ENCODE measurements at places on chromosomes 7 and 10.

- DNase-seq = no peak
These were observed 136.2 kb upstream of the INSYN2A start for GRCh38 chr10:127332631-127333030.

DNA sequence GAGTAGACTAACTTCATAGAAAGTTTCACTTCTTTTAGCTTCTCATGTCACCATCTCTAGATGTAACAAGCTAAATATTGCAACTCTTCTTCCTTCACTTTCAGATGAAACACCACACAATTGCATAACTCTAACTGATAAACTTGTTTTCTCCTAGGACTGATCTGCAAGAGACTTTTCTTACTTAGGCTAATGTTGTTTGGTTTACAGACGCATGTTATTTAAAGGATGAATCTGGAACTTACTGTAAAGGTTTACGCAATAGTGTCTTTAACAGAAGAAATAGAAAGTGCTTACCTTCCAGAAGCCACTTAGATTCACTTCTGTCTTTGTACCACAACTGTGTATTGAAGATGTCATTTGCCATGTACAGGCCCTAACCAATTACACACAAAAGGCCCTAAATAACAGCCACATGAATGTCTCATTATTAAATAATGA, 22.1 kb upstream of the ZC3HAV1 start:
- DNase-seq = no peak

DNA sequence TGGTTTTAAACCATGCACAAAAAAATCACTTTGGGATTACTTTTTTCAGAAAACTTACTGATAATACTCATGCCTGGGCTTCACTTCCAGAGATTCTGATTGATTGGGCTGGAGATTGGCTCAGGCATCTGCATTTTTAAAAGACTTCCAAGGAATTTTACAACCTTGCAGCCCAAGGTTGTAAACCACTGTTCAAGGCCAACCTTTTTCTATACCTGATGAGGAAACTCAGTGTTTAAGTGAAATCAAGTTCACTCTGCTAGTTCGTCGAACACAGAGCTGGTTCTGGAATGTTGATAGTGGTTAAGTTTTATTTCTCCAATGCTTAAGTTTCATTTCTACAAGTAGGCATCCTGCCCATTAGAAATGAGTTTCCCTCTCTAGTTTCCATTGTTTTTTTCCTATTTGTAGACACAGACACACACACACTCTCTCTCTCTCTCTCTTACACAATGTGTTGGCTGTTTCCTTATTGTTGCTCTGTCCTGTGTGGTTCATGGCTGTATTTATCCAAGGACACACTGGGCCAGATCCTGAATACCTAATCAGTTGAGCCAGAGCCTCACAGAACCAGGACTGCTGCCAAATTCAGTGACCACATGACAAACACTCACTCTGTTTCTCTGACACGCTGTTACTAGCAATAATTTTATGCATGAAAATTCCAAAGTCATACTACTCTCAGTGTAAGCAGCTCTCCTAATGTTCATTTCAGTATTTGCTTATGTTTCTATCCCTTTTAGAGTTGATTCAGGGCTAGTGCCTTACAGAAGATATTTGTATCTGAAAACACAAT, 3.7 kb upstream of the IFIT1B start:
- DNase-seq = peak; percentile 39

DNA sequence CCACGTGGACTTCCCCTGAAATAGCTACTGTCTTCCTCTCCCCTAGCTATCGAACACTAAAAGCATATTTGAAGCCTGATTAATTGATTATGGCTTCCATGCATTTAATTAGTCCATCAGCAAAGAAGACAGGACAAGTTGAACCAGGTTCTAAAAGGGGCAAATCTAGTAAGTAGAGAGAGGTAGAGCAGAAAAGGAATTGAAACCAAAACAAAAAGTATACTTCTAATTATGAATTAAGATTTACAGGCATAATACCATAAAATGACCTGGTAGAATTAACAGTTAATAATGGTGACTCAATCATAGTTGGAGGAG, 393 bp upstream of the DNAJC1 start:
- DNase-seq = no peak

DNA sequence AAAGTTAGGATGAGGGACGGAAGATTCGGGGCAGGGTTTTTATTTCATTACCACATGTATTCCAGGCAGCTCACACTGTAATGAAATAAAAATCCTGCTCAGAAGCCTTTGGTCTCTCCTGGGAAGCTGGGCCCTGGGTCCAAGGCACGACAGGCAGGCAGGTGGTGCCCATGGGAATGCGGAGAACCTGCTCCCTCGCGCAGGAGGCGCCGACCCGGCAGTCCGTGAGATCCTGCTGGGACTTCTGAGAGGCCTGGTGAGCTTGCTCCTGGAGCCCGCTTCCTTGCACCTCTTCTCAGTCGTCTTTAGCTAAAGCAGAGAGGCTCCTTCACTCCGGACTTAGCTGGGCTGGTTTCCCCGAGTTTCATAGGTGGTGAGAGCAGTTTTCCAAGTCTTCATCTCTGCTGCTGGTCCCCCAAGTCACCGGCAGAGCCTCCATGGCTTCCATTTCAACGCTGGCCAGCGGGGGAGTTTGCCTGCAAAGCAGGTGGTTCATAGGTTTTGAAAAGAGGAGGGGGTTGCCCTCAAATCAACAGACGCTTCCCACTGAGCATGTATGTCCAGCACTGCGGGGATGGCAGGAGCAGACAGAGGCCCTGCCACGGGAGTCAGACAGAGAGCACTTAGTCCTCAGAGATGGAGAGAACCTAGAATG, 24.5 kb downstream of the IL15RA start:
- no peak for DNase-seq

- no peak for DNase-seq
These were observed 175.2 kb downstream of the NSUN6 start for GRCh38 chr10:18476076-18476647.

- DNase-seq = no peak
These were observed 30.4 kb downstream of the RUNDC3B start for GRCh38 chr7:87658553-87658952.

DNA sequence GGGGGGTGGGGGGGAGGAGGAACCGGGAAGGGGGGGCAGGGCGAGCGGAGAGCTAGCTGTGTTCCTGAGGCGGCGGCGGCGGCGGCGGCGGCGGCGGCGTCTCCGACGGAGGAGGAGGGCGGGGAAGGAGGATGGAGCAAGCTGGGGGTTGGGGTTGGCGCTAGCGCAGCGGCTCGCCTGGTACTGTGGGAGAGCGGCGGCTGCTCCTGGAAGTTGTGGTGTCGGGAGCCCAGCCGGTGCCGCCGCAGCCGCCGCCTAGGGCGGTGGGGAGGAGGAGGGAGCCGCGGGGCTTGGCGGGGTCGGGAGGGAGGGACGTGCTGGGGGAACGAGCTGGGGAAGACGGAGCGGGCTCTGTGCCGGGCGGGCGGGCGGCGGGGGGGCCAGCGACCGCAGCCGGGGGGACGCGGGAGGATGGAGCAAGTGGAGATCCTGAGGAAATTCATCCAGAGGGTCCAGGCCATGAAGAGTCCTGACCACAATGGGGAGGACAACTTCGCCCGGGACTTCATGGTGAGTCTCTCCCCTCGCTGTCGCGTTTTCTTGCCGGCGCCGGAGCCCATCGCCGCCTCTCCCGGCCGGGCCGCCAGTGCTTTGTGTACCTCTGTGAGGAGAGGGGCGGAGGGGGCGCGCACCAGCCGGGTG, at the start of gene PTPN12:
Gene PTPN12, plus strand, starts transcription at position 160 of the 642 bp plus-strand sequence. Its CDS starts 252 bp downstream, at position 412.
- peak; percentile 80 for DNase-seq

GRCh38 chr10:67815571-67816059, 22.4 kb downstream of the DNAJC12 start:
- DNase-seq = no peak

GRCh38 chr10:7488418-7488829, 77.6 kb upstream of the SFMBT2 start:
- DNase-seq = peak; percentile 24

DNA sequence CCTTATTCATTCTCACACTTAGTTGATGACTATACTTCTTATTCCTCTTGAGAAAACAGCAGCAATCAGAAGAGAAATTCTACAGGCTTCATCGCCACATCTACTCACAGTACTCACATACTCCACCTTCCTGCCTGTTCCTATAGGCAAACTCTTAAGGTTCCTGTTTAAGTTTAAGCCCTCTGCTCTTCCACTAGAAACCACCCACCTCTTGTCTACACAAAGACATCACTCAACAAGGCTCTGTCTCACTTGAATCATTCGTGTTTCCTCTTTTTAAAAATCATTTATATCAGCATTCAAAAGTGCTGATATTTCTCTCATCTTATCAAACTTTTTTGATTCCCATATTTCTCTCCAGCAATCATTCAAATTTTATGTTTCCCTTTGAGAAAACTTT, 85.5 kb upstream of the ADO start:
- no peak for DNase-seq

- DNase-seq = no peak
These were observed 258.1 kb downstream of the RPS24 start for GRCh38 chr10:78291722-78292121.

DNA sequence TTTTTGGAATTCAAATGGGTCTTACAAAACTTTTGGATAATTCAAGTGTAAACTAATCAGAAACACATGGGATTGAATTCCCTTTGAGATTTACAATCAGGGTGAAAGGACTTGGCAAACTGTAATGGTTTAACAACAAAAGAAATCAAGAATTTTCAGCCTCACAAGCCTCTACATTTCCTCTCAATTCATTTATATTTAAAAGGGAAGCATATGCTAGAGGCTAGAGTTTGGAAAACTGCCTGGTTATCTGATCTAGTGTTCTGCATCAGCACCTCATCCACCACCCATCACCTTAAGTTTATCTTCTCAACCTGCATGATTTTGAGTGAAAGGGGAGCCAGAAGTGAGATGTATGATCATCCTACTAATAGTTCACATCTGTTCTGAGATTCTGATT, 120.7 kb downstream of the TES start:
- DNase-seq = no peak

DNA sequence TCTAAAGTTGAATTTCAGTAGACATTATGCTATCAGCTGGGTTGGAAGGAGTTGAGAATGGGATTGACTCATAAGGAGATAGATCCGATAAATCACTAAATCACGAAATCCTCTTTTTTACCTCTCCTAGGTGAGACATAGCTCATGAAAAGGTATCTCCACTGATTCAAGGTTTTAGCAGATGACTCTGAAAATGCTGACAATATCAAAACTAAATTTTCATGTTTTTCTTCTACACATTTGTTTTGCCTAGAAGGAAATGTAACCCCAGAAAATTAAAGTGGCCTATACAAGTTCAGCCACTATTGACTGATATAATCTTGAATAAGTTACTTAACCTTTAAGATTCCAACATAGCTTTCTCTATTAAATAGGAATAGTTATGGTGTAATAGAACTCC, 82.2 kb upstream of the VWDE start:
- no peak for DNase-seq

- DNase-seq = no peak
These were observed 216.8 kb upstream of the MTPN start for GRCh38 chr7:136193940-136194339.

- no peak for DNase-seq
These were observed 40.2 kb downstream of the NUP205 start for GRCh38 chr7:135597926-135598305.

- DNase-seq = peak; percentile 47
These were observed 220.3 kb downstream of the PHTF2 start for GRCh38 chr7:78018641-78019446.

DNA sequence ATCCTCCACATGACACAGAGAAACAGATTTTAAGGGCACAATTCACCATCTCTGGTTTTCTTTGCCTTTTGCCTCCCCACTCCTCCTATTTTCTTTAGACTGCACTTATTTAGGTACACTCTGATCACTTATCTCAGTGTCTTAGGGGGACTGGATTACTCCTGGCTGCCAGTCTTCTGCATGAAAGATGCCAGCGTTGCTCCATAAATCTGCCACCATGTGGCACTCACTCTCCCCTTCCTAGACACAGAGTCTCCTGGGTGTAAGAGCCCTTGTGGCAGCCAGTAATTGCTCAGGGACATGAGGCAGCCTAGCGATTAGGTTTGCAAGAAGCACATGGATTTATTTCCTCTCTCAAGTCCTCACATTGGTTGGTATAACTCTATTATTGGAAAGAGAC, 34.5 kb upstream of the RBM20 start:
- DNase-seq = peak; percentile 8

DNA sequence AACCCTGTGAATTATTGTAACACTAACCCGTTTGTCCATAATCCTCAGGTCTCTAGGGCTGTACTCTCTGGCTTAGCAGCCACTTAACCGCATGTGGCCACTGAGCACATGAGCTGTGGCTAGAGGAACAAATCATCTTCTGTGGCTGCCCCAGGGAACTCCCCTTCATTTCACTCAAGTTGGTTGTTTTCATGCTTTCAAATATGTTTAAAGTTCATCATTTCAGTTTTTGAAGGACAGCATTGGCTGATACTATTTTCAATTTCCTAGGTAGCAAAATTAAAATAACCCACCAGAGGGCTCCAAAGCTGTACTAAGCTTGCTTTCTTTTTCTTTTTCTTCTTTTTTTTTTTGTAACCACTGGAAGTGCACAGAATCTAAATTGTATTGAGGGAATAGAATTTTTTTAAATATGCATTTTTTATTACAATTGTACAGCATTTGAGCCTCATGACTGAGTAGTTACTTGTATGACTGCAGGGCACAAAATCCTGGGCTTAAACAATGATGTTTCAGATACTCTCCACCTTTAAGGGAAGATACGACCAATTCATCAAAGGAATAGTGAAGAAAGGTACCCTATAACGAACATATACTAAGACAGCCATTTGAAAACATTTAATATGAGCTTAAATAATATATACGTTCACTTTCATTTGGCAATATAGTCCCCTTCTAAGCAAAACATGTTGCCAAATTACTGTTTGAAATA, 38.6 kb downstream of the MRC1 start:
- no peak for DNase-seq

- no peak for DNase-seq
These were observed 8.7 kb downstream of the VIPR2 start for GRCh38 chr7:159136013-159136412.

- DNase-seq = no peak
These were observed 98.4 kb downstream of the SNX10 start for GRCh38 chr7:26390016-26390415.

DNA sequence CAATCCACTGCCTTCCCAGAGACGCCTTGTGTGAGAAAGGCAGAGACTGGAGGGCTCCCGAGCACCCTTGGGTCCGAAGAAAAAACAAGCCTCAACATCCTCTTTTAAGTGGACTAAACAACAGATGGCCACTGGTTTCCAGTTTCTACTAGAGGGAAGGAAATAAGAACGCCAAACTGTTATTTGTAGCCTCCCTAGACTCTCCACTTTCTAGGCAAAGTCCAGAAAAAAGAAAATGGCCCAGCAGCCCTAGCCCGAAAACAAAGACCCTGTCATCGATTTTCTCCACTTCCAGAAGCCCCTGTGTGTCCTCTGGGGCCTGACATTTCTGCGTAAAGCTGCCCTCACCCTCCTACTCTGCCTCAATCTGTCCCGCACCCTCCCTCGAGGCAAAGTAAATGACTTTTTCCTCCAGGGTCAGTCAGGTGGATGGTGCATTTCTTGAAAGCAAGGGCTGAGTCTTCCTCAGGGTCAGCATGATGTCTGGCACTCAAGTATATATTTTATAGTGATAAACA, 6.0 kb downstream of the RGS10 start:
- DNase-seq = no peak

- DNase-seq = no peak
These were observed 7.8 kb upstream of the HERC4 start for GRCh38 chr10:68082872-68083271.

- DNase-seq = no peak
These were observed 19.5 kb downstream of the COL28A1 start for GRCh38 chr7:7516156-7516555.
